CD4-positive, alpha-beta T cell treated with Interleukin-6 at 100 ng/mL for 8 hours (primary cell): ENCODE measurements at places on chromosomes 3 and 15.

DNA sequence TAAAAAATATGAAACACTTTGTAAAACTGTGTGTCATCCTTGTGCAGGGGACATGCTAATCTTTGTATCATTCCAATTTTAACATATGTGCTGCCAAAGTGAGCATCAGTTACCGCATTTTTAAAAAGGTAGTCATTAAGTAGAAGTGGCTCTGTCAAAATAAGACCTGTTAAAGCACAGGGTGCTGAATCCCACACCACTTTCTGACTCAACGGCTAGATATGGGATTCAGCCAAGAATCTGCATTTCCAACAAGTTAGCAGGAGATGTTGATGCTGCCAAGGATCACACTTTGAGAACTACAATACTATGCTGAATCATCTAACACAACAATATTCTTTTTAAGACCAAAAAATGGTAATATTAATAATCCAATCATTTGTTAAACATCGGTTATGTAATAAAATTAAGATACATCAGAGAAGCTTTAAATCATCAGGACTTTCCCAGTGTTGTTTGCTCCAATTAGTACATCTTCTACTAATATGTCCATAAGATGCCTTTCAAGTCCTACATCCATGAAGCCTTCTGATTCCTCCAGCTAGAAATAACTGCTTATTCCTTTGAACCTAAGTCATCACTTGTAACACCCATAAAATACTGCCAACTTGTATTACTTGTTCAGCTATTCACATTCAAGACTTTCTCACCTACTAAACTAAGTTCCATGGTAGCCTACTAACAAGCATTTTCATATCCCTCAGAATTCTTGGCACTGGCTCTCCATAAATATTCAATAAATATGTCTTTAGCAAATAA, 71.1 kb downstream of the TBL1XR1 start:
- DNase-seq, result no peak

GRCh38 chr3:49255718-49256511, 21.1 kb downstream of the C3orf62 start:
- DNase-seq, result no peak

DNA sequence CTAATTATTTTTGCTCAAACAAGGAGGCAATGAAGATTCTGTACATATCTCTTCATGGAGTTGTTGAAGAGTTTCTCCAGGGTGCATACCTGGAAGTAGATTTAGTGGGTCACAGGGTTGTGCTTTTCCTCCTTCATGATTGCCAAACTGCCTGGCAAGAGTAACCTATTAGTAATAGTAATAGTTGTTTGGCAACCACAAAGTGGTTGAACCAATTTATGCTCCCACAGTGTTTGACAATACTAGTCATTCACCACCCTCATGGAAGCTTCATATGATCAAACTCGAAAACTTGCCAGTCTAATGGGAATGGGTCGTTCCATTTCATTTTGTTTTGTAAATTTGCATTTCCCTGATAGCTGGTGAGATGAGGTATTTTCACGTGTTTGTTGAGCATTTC, 57.8 kb downstream of the TLE3 start:
- no peak for DNase-seq

- no peak for DNase-seq
These were observed 216.9 kb downstream of the LRTM1 start for GRCh38 chr3:54710954-54711353.

DNA sequence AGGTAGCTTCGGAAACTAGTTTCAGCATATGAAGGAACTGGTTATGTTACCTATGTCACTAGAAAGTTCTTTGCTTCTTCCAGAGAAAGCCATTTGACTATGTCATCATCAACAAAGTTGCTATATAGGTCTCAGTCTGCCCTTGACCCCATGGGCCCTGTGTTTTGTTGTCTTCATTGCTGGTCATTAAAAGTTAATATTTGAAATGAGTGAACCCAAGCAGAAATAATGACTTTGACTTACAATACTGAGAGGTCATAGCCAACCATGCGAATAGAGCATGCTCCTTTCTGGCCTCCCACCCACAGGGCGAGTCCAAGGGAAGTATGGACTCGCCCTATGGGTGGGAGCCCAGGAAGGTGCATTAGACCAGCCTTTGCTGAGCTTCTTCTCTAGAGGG, 40.9 kb downstream of the APH1B start:
- DNase-seq, result no peak

- no peak for DNase-seq
These were observed 106.8 kb downstream of the BBX start for GRCh38 chr3:107629566-107629965.

GRCh38 chr15:61037031-61037430, 192.1 kb downstream of the RORA start:
- DNase-seq, result no peak

DNA sequence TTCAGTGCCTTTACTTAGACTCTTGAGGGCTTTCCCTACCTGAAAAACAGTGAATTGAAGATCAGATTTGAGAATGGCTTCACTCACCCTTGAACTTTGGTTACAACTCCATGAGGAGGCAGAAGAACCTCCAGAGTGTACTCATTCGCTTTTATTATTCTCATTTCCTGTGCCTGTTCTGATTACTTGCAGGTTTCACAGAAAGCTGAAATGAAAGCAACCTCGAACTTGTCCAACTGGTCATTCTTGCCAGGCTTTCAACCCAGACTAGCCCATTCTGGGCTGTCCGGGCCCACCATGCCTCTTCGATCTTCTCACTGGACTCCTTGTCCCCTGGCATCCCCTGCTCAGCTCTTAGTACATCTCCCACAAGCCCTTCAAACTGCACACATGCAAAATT, 20.2 kb upstream of the THUMPD3 start:
- DNase-seq, result no peak

- no peak for DNase-seq
These were observed 27.2 kb upstream of the ADAMTS7 start for GRCh38 chr15:78838489-78838888.

DNA sequence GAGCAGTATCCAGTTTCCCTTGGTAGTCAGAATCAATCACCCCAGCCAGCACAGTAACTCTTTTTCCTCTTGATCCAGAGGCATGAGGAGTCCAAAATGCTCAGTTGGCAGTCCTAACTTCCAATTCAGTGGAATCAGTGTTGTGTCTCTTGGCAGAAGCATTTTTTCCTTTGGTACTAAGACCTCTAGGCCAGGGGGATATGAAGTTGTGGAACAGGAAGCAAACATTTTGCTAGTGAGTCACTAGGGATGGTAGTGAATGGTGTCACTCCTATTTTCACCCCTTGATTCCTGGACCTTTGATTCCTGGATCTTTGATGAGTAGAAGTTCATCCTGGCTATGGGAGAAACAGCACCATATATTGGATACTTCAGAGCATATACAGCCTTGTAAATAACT, 70.5 kb upstream of the ALDH1A3 start:
- no peak for DNase-seq

DNA sequence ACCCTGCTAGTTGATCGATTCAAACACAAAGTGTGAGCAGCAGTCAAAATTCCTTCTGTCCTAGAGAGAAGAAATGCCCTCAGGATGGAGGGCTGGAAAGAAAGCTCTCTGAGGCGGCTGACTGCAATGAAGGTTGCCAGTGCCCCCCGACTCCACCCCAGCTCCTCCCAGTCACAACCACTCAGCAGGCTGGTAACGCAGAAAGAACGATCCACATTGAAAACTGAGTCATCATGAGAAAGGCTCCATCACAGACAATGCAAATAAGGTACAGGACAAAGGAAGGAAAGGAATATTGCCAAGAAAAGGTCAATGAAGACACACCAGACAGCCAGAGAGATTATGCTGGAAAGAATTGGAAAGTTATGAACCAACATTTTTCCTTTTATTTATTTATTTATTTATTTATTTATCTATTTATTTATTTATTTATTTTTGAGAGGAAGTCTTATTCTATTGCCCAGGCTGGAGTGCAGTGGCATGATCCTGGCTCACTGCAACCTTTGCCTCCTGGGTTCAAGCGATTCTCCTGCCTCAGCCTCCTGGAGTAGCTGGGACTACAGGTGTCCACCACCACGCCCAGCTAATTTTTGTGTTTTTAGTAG, 17.4 kb upstream of the VGLL4 start:
- DNase-seq, result no peak

DNA sequence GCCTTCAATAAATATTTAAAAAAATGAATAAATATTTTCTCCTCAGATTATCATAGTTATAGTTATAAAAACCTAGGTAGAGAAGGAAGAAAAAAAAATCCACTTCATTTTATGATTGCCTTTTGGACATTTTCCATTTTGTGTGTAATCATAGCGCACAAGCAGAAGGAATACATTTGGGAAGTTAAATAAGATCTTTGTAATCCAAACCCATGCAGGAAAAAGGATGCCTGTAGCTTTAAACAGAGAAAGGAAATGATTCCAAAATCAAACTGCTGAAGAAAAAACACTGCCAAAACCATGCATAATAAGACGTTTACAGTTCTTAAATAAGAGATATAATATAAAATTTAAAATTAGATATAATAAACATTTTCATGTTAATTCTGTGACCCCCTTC, 7.4 kb upstream of the CCDC54 start:
- no peak for DNase-seq

GRCh38 chr3:56413911-56414310, 54.4 kb downstream of the ERC2 start:
- DNase-seq, result no peak

DNA sequence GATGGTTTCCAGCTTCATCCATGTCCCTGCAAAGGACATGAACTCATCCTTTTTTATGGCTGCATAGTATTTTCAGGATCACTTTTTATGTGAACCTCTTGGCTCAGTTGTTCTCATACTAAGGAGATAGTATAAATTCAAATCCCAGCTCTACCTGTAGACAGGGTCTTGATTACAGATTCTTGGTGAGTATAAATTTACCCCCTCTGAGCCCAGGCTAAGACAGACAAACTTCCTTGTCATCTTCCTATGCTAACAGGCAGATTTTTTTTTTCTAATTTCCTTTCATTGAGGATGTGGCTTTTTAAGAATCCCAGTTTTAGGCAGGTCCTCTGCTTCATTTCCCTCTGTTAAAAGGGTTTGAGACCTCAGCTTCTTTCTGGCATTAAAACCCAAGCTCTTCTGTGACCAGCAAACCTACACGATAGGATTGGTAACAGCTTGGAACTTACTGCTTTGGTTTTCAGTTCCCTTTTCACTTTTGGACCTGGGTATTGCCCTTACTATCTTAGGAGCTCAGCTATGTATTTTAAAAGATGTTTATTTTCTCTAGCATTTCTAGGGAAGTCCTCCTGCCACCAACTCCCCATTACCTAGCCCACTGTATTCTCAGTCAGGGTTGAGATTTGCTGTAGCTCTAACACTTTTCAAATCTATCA, 72.5 kb downstream of the VPS8 start:
- no peak for DNase-seq
